NCI-H1048 (cell line): ENCODE measurements at places on chromosomes 4 and X.
A peak's percentile ranks its signal among the peaks of the same experiment; 100 is the strongest.

- DNase-seq = no peak
These were observed 4.8 kb downstream of the SLC25A31 start for GRCh38 chr4:127734976-127735375.

DNA sequence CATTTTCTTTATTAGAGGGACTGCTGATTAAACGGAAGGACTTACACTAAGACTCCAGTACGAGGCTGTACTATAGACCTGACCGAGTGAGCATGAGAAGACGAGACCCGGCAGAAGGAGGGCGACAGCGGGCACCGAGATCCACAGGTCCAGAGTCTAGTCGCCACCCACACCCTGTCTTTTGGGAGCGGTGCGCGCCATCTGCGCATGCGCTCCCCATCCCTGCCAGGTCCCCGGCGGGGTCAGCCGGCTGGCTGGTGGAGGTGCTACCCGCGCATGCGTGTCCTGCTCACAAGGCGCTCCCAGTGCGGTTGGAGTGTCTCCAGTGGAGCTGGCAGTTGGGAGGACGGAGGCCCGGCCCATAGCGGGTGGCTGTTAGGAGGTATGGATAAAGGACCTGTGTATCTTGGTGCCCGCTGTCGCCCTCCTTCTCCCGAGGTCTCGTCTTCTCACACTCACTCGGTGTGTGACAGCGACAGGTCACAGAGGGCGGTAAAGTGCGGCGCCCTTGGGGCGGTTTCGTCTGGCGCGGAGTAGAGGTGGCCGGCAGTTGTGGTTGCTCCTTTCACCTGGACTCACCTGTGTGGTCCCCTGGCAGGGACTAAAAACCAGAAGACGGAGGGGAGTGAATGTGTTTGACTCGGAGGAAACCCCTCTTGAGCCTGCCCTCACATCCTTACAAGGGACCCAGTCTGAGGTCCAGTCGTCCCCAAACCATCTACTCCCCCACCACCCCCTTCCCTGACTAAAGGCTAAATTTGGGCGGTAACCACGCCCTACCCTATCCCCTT lies 7.6 kb upstream of the HSD17B10 start:
- peak; percentile 62 for DNase-seq

DNA sequence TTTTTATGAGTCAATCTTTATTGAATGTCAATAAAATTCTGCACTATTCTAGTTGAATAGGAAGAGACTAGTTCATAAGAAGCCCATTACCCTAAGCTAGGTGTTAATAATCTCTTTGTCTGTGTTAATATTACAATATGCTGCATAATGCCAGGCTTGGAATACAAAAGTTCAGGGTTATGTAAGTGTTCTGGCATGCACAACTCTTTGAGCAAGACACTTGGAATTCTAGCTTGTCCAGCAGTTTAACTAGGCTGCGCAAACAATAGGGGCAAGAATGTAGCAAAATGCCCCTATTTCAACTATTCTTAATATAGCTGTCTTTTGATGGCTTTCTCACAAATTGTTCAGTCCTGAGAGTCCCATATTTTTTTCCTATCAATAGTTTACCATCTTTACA lies 31.3 kb upstream of the ETNPPL start:
- no peak for DNase-seq

- no peak for DNase-seq
These were observed 214.8 kb downstream of the DHX15 start for GRCh38 chr4:24369507-24370029.

GRCh38 chr4:135508006-135508714 lies 1306.6 kb upstream of the PABPC4L start:
- no peak for DNase-seq

- no peak for DNase-seq
These were observed 155.1 kb upstream of the RASGEF1B start for GRCh38 chr4:81626851-81627250.

DNA sequence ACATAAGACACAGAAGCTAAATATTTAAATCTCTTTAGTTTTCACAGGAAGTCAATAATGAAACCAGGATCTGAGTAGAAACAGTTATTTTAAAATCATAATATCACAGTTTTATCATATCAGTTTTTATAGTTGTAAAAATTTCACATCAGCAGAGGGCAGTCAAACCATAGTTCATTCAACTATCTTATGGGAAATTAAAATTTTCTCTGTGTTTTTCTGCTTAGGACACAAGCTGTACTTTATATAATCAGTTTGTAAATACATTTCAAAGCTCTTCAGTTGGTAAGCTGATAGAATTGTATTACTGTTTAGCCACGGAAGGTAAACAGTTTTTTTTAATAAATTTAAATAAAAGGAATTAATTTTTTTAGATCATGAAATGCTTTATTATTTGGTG lies 204.8 kb upstream of the NUDT6 start:
- DNase-seq = no peak

DNA sequence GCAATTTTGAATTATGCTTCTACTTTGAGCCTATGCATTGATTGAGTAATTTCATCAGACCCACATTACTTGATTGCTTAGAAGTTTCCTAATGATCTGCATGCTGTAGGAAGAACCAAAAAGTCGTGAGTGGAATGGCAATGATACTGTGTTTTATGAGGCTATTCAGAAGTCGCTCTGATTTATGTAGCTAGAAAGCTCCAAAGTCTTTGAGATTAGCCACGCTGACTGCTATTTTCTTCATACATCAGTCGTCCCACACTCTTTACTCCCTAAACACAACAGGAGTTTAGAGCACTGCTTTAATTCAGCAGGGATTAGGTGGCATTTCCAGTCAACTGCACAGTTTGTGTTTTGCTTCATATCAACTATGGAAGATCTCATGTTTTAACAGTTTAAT lies 4.1 kb downstream of the GRID2 start:
- no peak for DNase-seq

DNA sequence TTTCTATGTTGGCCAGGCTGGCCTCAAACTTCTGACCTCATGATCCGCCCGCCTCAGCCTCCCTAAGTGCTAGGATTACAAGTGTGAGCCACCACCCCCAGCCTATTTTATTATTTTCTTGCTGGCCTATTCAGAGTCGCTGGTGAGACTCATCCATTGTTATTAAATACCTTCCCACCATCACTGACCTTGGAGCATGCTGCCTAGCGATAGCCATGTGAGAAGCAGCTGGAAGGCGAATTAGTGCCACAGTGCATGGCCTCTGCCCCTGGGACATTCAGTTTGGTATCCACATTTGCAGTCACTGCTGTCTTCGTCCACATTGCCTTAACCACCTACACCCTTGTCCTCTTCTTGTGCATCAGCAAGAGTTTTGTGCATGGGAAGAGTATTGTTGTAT lies 32.4 kb upstream of the NMU start:
- DNase-seq = no peak

GRCh38 chrX:123878252-123878721 lies 18.4 kb downstream of the XIAP start:
- no peak for DNase-seq

GRCh38 chrX:20143561-20143960 lies 1.9 kb upstream of the EIF1AX start:
- no peak for DNase-seq

DNA sequence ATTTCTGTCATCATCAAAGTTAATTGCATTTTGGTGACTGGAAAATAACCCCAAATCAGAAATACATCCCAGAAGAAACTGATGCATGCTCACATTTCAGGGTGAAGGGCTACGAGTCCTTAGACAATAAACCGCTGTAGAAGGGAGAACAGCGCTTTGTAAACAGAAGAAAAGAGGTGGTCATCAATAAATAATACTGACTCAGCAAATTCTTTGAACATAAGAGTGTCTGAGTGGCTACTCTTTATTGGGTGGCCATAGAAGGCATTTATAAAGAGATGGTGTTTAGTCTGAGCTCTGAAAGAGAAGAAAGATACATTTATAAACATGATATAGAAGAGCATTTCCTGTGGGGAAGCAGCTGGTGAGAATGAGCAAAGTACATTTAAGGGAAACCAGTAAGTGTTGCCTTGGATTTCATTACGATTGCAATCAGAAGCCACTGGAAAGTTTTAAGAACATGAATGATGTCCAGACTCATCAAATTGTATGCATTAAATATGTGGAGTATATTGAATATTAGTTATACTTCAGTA lies 246.9 kb upstream of the GIMD1 start:
- no peak for DNase-seq

GRCh38 chr4:158341896-158342295 lies 131.6 kb downstream of the TMEM144 start:
- no peak for DNase-seq
